Posterior vena cava (tissue), 2 donors: ENCODE measurements at places on chromosomes 1 and 21.

GRCh38 chr1:204363335-204364114 lies 3.8 kb upstream of the PLEKHA6 start:
- peak; percentile 90 for DNase-seq

DNA sequence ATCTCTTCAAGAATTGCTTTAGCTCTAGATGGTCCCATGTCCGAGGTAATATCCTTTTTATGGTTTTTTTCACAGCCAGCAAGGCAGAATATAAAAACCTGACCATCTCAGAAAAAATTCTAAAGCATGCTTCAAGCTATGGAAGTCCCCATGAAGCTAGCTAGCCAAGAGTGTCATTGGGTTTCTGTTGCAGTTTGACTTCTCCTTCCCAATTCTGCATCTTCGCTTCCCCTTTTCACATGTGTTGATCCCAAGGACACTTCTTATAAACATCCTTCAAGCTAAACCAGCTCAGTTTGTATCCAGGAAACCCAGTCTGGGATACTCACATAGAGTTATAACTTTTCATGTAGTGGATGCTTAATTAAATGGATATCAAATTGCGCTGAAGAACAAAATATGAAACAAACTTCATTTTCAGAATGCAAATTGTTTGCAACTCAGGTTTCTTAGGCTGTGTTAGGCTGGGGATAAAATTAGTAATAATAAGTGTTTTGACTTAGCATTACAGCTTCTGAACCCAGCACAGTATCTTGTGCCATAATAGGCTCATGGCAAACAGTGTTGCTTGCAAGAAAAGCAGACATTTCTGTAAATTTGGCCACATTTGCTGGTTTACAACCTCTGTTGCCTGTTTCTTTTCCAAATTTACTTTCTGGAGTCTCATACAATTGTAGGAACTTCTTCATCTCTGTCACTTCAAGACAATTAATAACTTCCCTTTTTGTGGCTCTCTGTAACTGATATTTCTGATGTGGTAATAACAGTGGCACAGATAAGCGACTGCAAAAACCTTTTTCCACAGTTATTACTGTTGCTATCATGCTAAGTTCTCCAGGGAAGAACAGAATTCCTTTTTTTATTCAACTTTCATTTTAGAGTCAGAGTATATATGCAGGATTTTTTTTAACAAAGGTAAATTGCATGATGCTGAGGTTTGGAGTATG lies 53.2 kb downstream of the NCAM2 start:
- DNase-seq = no peak

DNA sequence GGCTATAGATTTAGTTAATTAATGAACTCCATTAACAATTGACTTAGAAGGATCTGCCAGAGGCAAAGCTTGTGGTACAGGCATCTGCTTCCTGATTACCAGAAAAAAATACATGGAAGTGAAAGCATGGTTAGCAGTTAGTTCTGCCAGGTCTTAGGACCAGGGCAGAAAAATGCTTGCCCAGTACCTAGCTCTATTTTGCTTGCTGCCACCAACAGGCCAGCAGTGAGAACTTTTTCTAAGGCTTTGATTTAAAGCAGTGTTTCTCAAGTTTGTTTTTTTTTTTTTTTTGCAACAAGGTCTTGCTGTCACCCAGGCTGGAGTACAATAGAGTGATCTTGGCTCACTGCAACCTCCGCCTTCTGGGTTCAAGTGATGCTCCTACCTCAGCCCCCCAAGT lies 16.4 kb upstream of the MTF1 start:
- no peak for DNase-seq

GRCh38 chr1:15337656-15338402 lies 71.9 kb upstream of the EFHD2 start:
- no peak for DNase-seq

- DNase-seq = no peak
Measured at GRCh38 chr1:152247316-152247715, 23.3 kb upstream of the HRNR start.

DNA sequence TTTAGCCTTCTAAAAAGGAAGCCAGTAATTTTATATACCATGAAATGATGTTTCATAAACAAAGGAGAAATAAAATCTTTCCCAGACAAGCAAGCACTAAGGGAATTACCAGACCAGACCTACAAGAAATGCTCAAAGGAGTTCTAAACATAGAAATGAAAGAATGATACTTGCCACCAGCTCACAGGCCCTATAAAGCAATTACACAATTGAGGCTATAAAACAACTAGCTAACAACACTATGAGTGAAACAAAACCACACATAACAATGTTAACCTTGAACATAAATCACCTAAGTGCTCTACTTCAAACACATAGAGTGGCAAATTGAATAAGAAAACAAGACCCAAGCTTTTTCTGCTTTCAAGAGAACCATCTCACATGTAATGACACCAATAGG lies 123.8 kb downstream of the BARHL2 start:
- no peak for DNase-seq

DNA sequence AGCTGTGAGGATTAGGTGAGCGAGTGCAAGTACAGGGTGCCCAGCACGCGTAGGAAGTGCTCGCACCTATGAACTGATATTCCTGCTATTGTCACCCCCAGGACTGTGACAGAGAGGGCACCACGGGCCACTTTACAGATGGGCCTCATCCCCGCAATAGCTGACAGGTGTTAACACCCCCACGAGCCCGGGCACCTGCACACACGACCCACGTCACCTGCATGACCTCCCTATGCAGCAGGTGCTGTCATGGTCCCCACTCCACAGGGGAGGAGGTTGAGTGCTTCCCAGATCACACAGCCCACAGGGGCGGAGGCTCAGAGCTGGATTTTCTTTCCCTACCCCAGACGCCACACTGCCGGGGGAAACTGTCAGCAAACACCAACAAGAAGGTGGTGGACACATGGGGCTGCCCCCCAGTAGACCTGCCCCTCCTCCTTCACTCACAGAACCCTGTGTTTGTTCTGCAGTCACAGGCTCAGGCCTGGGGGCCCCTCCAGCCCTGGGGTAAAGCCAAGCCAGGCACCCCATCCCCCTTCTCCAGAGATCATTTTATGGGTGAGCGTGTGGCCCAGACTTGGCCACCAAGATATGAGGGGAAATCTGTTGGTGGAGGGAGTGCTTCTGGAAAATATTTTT lies 465.5 kb downstream of the MATN1 start:
- peak; percentile 40 for DNase-seq

DNA sequence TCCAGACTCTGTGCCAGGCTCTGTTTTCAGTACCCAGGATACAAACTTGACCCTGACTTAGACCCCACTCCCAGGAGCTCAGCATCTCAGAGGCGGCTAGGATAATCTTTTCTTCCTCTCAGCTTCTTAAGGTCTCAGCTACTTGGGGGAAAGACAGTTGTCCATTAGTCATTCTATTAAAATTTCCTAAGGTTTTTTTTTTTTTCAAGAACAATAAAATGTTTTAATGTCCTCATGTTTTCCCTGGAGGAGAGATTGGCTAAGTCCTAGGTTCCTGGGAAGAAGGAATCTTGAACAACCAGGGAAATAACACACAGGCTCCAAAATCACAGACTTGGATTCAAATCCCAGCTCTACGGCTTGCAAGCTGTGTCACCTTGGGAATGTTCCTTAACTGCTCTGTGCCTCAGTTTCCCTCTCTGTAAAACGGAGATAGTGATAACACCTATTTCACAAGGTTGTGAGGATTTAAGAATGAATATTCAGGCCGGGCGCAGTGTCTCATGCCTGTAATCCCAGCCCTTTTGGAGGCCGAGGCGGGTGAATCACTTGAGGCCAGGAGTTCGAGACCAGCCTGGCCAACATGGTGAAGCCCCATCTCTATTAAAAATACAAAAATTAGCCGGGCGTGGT lies 33.0 kb downstream of the CDK18 start:
- peak; percentile 43 for DNase-seq

GRCh38 chr1:77044133-77044849 lies 174.9 kb downstream of the PIGK start:
- no peak for DNase-seq

DNA sequence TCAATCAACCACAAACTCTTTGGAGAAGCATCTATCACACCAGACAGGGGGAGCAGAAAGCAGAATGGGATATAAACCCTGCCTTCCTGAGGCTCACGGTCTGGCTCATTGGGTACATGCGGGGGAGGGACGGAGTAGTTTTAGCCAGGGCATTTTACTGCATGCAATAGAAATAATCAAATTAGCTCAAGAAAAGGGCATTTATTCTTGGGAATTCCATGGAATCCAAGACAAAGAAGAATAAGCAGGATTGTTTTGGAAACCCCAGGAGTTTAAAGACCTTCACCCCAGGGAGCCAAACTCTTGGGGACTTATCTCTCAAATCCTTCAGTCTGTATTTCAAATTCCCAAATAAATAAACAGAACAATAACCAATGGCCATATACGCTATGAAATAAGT lies 5.2 kb upstream of the KAZN start:
- no peak for DNase-seq

DNA sequence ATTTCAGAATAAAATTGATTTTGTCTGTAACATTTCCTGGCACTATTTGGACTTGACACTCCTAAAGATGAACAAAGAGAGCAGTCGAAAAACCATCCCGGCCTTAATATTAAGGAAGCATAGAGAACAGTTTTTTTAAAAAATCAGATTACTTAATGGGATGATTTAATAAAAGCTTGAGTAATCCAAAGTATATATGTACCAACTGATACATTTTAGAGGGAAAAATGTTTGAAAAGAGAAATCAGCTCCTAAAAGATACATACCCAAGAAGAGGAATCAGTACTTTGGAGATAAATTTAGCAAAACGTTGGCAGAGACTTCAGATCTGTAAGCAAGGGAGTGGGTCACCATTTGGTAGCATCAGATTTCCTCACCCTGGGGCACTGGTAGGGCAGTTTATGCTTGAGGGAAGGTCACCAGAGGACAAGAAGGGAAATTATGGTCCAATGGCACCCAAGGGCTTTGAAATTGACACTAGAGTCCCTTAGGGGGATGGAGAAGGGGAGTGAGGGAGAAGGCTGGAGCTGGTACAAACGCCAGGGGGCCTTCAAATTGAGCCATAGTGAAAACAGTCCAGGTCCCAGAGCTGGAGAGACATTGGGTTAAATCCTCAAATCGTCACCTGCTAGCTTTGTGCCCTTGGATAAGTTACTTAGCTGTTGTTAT lies 5.9 kb downstream of the SLAMF7 start:
- DNase-seq = no peak

- DNase-seq = no peak
Measured at GRCh38 chr1:168803806-168804510, 75.0 kb upstream of the DPT start.

DNA sequence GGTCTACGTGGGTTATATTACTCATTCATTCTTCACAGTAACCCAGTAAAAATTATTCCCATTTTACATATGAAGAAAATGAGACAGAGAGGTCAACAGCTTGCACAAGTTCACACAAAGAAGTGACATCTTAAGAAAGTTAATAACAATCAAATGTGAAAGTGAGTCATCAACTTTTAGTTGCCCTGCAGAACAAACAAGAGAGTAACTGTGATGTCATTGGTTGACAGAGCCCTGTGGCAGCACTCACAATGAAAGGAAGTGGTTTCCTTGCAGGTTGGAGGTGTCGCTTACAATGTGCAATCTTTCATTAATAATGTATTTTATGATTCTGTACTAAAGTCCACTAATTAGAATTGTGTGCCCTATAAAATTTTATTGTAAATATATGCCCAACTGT lies 369.6 kb downstream of the RYR2 start:
- no peak for DNase-seq

GRCh38 chr1:65939636-65940035 lies 146.9 kb downstream of the PDE4B start:
- no peak for DNase-seq

DNA sequence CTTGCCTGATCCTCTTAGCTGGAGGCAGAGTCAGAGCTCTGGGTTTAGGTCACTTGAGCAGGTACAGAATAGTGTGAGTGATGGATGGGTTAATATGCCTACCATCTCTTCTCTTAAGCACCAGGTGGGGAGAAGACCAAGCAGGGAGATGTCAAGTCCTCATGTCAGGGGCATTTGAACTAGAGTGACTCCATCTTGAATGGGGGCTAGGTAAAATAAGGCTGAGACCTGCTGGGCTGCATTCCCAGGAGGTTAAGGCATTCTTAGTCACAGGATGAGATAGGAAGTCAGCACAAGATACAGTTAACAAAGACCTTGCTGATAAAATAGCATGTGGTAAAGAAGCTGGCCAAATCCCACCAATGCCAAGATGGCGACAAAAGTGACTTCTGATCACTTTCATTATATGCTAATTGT lies 77.4 kb upstream of the BTG3 start:
- DNase-seq = no peak

DNA sequence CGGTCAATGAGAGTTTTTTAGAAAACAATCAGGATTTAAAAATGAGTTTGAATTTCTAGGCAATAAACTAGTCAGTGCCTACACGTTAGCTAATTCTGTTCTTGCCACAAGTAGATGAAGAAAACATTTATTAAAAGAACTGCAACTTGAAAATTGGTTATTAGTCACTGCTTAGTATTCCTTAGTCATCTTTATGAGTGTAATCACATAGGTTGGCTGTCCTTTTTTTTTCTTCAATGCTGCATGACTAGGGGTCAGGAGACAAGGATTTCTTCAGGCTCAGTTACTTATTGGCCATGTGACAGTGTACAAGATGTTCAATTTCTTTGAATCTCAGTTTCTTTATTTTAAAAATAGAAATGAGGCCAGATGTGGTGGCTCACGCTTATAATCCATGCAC lies 17.1 kb downstream of the SOAT1 start:
- DNase-seq = no peak

DNA sequence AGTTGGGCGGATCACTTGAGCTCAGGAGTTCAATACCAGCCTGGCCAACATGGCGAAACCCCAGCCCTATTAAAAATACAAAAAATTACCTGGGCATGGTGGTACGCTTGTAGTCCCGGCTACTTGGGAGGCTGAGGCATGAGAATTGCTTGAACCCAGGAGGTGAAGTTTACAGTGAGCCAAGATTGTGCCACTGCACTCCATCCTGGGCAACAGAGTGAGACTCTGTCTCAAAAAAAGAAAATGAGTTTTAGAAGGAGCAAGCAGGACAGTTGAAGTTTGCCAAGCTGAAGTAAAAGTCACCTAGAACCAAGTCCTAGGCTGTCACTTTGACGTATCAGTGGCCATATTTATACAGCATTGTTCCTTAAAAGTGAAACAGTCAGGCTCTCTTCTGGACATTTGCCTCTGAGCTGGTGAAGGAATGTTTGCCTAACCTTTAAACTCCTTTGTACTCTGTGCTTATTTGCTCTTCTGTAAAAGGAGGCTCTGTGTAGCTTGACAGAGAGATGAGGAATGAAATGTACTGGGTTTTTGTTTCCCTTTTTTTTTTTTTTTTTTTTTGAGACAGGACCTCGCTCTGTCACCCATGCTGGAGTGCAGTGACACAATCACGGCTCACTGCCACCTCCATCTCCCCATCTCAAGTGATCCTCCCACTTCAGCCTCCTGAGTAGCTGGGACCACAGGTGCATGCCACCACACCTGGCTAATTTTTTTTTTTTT lies 2.8 kb downstream of the RAB4A start:
- DNase-seq = no peak
